CMK (cell line): ENCODE measurements at places on chromosomes 2 and 18.

DNA sequence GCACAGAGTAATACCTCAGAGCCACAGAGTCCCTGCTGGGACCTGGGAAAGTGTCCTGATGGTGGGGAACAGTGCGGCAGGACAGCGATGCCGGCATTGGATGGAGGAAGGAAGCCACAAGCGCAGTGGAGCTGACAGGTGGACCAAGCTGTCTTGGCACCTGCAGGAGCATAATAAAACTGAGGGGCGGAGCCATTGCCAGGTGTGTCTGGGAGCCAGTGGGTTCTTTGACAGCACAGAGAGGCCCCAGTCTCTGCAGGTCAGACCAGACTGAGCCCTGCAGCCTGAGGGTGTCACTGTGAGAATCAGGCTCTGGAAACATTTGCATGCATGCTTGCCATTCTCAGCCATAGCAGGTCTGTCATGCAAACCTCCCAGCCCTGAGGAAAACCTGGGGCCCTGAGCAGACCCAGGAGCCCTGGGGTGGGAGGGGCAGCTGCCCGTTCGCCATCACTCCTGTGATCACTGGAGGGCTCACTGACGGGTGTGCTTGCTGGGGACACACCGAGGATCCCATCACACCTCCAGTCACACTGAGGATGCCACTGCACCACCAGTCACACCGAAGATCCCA is 210.5 kb upstream of the HDAC4 start:
- DNase-seq, result no peak

GRCh38 chr2:200136655-200137054 is 169.8 kb upstream of the SPATS2L start:
- DNase-seq, result no peak

DNA sequence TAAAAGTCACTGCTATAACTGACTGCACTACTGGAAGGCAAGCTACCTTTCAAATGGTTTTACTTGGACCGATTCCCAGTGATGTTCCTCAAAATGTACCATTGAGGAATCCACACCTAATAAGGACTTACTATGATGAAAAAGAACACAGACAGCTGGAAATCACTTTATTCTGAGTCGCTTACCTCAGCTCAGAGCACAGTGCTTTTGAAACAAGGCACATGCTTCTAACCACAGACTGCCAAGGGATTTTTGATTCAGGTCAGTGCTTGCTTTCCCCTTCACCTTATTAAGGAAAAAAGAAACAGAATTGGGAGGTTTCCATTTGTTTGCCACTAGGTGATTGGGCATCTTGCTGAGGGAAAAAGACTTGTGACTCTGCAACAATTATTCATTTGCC is 707.5 kb upstream of the FSHR start:
- DNase-seq, result no peak

- no peak for DNase-seq
Observed at GRCh38 chr2:171956135-171956825, 34.0 kb downstream of the HAT1 start.

DNA sequence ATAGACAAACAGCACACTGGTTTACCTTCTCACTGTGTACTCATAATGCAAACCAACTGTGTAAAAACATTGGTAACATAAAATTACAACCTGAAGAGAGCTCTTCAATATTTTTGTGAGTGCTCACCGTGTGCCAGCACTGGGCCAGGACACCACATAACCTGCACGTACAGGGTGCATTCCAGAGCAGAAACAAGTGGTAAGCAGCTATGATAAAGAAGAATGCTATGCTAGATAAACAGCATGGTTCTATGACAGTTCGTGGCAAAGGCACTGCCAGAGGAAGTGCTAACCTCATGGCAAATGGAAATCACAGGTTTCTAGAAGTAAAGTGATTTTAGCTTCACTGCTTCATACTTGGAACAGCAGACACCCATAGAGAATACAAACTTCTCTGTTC is 343.5 kb downstream of the MTX2 start:
- DNase-seq, result no peak

DNA sequence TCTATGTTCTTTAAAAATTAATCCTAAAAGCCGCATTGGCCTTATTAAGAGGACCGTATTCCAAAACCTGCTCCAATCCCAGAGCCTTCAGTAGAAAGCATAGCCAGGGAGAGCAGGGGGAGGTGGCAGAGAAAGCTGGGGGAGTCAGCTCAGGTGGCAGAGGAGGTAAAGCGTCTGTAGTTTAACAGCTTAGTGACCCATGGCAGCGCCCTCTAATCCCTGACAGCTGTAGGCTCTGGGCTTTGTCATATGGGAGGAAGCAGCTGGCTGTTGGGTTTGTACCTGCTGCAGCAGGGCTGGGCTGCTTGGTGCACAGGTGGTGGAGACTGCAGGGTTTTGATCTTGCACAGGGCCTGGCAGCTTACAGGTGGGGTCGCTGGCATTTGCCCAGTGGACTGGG is 50.6 kb downstream of the THNSL2 start:
- no peak for DNase-seq

GRCh38 chr2:242020196-242021004 is 150.9 kb downstream of the RTP5 start:
- DNase-seq, result no peak

DNA sequence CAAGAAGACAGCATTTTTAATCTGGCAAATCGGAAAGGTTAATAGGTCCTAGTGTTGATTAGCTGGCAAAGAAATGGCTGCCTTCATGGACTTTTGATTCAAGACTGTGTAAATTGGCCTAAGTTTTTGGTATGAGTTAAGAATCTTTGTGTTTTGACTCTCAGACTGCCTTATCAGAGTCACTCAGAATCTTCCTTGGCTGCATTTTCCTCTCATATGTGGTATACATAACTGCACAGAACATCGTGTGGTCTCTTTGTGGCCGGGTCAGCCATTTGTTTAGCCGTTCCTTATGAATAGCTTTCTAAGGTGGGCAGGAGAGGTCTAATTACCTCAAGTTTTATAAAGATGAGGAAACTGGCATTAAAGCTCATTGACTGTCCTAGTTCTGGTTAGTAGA is 30.1 kb downstream of the CAB39 start:
- no peak for DNase-seq

DNA sequence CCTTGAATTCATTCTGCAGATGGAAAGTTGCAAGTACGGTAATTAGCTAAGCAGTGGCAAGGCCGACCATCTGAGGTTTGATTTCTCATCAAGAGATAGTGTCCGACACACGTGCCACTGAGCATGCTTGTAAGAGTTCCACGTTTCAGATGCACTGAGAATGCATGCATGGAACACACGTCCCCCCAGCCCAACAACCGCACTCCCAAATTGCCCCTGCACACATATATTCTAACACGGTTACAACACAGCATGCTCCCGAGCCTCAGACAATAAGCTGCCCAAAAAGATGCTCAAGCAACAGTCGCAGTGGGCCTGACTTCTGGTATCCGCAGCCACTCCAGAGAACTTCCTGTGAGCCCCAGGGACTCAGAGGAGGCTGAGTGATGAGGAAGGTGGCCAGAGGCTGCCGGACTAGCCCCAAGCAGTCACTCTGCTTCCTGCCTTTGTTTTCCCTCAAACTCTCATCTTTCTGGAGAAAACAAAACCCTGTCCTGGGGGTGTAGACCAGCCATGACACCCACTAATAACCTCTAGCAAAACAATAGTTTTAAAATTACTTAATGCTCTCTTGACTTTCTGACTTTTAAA is 204.0 kb downstream of the TGIF1 start:
- no peak for DNase-seq

DNA sequence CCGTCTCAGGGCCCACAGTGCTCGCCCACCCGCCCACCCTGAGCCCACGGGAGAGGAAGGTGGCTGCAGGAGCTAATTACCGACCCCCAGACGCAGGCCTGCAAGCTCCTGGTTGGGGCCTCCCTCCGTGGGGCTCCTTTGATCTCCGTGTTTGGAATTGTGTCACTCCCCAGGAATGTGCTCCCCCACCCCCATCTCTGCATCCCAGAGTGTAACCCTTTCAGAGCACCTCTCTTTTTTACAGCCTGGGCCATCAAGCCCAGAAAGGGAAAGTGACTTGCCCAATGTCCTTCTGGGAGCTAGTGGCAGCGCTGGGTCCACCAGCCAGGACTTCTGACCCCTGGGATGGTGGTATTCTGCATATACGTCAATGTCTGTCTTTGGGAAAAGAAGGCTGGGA is 335.1 kb downstream of the CYRIA start:
- DNase-seq, result no peak

DNA sequence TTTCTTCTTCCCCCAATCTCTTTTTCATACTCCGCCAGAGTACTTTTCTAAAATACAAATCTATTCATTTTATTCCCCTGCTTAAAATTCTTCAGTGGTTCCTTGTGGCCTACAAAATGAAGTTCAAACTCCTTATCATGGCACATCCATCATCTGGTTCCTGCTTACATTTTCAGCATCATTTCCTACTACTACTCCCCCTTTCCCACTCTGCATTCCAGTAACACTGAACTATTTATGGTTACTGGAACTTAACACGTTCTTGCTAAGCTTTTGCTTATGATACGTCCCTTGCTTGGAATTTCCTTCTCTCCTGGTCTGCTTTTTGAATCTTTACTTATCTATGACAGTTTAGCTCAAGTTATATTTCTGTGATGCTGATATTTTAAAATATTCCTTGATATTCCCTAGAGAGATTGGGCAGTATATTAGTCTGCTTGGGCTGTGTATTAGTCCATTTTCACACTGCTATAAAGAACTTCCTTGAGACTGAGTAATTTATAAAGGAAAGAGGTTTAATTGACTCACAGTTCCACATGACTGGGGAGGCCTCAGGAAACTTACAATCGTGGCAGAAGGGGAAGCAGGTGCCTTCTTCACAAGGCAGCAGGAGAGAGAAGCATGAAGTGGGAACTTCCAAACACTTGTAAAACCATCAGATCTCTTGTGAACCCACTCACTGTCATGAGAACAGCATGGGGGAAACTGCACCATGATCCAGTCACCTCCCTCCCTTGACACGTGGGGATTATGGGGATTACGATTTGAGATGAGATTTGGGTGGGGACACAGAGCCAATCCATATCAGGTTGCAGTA is 53.2 kb downstream of the BMPR2 start:
- no peak for DNase-seq

DNA sequence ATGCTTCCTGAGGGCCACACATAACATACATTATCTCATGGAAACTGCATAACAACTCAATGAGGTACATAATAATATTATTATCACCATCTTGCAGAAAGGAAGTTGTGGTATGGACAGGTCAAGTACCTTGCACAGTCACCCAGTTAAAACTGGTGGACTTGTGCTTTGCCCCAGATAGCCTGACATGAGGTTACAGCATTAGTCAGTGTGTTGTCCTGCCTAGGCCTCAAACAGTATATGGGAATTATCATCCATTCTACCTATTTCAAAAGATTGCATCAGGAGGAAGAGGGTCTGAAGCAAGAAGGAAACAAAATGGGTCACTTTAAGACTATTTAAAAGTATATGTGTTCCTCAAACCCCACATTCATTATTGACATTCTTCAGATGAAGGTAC is 5.4 kb upstream of the ANTXR1 start:
- peak; percentile 1 for DNase-seq

GRCh38 chr2:228956701-228957474 is 314.2 kb downstream of the PID1 start:
- DNase-seq, result no peak
